Chondrocyte (in vitro differentiated cells): ENCODE measurements at places on chromosomes 1 and 21.

DNA sequence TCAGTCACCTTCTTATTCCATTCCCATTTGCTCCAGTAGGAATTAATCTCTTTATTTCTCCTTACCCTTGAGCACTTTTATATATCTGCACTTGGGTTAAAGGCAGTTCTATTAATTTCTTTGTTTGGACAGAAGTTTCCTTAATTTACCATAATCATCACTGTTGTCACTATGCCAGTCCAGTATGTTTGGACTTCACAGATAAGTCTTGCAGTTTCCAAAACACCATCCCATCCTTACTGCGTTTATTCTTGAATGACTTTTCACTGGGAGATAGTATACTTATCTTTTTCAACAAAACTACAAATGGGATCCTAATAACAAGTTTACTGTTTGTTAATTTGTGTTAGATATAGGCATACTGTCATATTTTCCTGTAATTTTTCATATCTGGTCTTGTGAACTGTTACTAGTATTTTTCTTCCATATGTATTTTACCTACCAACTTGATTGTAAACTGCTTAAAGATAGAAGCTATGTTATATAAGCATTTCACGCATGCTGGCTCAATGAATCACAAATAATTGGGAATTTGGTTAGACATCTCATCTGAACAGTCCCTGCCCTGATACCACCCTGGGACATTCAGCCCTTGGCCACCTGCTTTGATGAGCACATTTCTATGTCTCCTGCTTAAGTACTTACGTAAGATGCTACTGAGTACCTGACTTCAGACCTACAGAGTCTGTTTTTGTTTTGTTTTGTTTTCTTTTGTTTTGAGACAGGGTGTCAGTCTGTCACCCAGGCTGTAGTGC lies 78.2 kb downstream of the OLFML2B start:
- no peak for DNase-seq

GRCh38 chr1:235244974-235245592 lies 82.9 kb downstream of the ARID4B start:
- no peak for DNase-seq

GRCh38 chr1:160076295-160076694 lies 5.0 kb upstream of the KCNJ9 start:
- peak; percentile 13 for DNase-seq

DNA sequence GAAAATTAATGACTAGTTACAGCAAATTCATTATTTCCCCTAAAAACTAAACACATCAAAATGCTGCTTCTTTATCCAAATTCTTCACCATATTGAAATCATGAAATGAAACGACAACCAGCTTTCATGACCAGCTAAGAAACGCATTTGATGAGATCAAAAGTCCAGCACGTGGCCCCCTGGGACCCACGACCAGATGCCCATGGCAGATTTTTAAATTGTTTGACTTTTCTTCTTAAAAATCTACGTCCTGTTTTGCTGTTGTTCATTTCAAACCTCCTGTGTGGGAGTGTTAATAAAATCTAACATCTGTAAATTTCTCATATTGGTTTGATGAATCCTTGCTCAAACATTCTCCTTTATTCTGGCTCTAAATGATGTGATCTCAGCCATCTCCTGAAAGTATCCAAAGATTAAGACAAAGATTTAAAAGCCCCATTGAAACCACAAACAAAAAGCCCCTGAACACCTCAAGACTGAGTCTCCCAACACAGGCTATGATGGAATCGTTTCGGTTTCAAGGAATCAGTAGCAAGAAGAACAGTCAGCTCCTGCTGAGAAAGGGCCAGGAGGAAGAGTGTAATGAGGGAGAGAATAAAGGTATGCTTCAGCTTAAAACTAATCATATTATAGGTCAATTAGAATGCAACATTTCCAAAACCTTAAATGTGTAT lies 523.6 kb downstream of the SMYD3 start:
- DNase-seq, result no peak

- DNase-seq, result no peak
Measured at GRCh38 chr1:233673947-233674431, 60.1 kb downstream of the KCNK1 start.

DNA sequence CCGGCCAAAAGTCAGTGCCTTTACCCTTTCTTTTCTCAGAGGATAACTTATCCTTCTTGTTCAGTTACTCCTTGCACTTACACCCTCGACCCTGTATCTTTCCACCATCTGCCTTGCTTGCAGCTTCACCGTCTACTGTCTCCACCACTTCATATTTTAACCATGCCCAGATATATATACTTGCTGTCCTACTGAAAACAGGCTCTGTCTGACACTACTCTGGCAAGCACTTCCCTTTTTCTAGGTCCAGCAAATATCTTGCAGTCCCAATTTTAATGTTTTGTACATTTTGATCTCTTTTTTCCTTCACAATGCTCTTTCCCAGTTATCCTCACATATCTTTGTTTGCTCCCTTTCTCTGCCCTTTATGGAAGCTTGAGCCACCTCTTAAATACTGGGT lies 308.6 kb downstream of the TPR start:
- DNase-seq, result no peak

GRCh38 chr1:15345705-15346345 lies 63.9 kb upstream of the EFHD2 start:
- DNase-seq, result no peak

- no peak for DNase-seq
Measured at GRCh38 chr1:116415200-116415698, 42.2 kb downstream of the ATP1A1 start.

DNA sequence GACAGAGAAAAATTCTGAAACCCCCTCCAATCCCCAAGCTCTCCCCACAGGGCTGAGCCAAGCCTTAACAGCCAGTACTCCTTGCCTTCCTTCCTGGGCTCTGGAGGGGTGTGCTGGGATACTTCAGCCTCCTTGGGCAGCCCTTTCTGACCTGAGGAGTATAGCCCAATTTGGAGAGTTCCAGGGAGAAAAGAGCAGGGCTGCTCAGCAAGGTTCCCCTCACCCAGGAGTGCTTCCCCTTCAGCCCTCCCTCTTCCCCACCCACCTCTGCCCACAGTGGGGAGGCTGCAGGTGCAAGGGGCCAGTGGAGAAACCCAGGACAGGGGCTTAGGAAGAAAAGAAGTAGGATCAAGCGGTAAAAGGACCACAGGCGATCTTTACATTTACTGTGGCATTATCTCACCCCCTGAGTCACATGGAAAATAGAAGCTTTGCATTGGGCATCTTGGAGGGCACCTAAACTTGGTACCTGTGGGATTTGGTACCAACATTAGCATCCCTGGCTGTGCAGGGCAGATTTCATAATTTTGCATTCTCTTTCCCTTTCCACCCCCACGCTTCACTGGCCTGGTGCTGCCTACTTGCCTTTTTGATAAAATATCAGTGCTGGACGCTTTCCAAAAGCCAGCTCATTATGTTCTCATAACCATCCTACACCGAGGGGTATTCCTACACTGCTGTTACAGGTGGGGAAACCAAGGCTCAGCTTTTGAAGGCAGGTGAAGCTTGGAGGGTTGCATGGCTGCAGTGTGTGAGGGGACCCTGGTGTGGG lies 2.8 kb upstream of the ADORA1 start:
- DNase-seq, result no peak

DNA sequence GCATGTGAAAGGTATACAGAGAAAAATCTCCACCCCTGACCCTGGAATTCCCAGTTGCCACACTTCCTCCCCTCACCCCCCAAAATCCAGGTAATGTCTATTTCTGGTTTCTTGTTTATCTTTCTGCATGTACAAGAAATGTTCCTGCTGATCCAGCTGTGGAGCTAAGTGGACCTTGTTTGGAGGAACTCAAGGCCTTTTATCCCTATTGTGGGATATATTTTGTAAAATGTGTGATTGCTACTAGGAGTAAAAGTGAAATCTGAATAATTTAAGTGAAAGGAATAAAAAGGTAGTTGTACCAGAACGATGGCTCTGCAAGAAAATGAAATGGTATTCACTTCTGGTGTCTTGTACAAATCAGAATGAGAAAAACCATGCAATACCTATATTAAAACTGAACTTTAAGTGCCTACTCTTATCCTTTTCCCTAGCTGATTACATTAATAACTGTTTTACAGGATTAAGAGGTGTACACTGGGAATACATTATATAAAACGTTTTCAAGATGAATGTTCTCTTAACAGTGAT lies 3.0 kb downstream of the SPEN start:
- no peak for DNase-seq

- no peak for DNase-seq
Measured at GRCh38 chr1:46494910-46495309, 5.3 kb downstream of the DMBX1 start.

- DNase-seq, result no peak
Measured at GRCh38 chr1:167148421-167148820, 54.5 kb downstream of the STYXL2 start.
